ENCODE measurements at places on chromosomes 6 and 20.

- DNase-seq, result no peak
These were observed 2.7 kb downstream of the KCNB1 start for GRCh38 chr20:49479785-49480184.

GRCh38 chr20:47453167-47453782 lies 48.4 kb upstream of the NCOA3 start:
- DNase-seq, result no peak

- no peak for DNase-seq
These were observed 46.3 kb upstream of the CD93 start for GRCh38 chr20:23132293-23132929.

DNA sequence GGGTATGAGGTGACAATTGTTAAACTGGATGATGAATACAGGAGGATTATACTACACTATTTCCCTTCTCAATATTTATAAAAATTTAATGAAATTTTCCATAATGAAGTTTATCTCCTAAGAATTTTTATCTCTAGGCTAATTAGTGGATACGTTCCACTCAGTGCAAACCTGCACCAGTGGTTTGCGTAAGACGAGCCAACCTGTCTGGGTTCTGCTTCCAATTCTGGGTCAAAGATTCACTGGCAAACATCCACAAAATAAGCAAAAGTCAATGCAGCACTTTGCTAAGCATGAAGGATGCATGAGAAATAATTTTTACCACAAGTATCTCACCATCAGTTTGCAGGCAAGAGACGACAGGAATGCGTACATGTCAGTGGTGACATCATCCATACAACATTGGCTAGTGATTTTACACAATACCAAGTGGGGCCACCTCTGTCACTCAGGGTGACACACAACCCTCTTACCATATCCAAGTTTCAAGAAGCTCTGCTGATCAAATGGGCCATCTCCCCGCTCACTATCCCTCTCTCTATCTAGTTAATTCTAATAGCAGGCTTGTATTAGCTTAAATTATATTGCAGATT lies 51.7 kb downstream of the FAM50B start:
- DNase-seq, result no peak

DNA sequence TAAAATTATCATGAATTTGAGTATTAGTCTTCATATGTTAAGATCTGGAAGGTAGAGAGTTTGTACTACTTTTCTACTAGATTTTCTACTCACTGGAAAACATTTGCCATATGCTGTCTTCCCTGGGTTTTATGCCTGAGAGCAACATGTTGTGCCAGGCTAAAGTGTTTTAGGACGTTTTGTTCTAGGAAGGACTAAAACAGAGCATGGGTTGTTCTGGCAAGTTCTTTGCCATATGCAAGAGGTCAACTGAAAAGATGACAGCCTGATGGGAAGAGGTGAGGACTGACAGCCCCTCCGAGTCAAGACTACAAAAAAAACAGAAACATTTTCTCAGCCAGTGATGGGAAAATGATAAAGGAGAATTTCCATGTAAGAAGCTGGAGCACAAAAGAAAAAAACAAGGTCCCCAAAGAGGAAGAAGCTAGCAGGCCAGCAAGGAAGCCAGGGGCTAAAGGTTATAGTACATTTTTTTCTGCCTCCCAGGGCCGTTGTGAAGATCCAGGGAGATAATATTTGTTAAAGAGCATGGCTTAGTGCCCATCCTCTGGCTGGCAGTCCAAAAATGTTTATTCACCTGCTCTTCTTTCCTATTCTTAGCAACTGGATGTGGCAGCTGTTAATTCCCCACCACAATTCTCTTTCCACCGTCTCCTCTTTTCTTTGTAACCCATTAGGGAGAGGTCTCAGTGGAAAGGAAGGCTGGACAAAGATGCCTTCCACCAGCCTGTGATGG lies 7.8 kb downstream of the SCGN start:
- no peak for DNase-seq

DNA sequence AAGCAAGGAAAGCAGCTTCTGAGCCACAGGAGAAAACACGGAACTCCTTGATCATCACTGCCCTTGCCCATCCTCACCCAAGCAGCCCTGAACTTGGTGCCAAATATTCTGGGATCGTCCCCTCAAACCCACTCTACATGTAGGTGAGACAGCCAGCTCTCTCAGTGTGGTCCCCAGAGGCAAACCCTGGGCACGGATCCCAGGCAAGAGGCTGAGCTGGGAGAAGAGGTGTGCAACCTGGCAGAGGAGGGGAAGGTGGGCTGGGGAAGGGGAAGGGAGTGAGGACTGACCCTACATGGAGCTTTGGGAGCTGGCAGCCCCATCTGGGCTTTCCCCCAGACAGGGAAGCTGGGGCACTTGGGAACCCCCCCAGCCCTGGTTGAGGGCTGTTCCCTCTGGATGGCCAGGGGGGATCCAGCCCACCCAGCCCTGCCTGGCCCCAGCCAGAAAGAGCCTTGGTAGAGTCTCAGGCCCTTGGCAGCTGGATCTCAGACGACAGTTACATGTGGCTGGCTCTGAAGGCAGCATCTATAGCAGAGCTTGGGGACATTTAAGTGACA lies 186.2 kb upstream of the CST7 start:
- no peak for DNase-seq

- DNase-seq, result no peak
These were observed 1021.6 kb upstream of the MAP3K7 start for GRCh38 chr6:91608428-91608827.

- DNase-seq, result no peak
These were observed 149.7 kb upstream of the SGK1 start for GRCh38 chr6:134467620-134468019.

DNA sequence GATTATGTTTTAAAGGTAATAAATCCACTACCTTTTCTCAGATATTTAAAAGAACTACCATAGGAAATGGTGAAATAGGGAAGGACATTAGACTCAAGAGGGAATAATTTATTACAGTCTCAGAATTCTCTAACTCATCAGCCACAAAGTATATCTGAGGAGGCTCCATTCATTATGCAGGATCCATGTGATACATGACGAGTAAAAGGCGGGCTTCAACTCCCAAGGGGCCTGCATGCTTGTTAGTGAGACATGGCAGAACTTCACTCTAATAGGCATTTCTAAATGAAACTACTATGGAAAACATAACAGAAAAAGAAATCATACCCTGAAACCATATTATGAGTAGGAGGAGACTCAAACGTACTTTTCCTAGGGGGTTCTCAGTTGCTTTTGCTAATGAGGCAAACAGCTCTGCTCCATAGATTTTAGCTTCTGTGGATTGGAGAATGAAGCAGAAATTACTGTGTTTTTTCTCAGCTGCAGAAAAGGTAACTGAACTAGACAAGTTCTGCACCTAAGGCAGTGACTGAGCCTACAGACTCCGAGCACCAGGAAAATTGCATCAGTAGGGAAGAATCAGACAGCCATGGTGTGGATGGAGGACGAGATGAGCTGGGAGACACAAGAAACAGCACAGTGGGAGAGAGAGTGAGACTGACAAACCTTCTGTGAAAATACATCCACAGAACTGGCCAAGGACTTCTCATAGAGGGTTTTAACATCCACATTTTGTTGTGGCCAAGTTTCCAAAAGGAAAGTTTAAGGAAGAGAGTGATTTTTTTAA lies 254.6 kb upstream of the PRDM1 start:
- DNase-seq, result no peak

GRCh38 chr6:33862536-33862935 lies 58.7 kb upstream of the MLN start:
- DNase-seq, result no peak

GRCh38 chr20:16472045-16472872 lies 101.0 kb downstream of the KIF16B start:
- DNase-seq, result no peak

GRCh38 chr20:35776513-35777101 lies 4.8 kb downstream of the PHF20 start:
- DNase-seq, result no peak

DNA sequence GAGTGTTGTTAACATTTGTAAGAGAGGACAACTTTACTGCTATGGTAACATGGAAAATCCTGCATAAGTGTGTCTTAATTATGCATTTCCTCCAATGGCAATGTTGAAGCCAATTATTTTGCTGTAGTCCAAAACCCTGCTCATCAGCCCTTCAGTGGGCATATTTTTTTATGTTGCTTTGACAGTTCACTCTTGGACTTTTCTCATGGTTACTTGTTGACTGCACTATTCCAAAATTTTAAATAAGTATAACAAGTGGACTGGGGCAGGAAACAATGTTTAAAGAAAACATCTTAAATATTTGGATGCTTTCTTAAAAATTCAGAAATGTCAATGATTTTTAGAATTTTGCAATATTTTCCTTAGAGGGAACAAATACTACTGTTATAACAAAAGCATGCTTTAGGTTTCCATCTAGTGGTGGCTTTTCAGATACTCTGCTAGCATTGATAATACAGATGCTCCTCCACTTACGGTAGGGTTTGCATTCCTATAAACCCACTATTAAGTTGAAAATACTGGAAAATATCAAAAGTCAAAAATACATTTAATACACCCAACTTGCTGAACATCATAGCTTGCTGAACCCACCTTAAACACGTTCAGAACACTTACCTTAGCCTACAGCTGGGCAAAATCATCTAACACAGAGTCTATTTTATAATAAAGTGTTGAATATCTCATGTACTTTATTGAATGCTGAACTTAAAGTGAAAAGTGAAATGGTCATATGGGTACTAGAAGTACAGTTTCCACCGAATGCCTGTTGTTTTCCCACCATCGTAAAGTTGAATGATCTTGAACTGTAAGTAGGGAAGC lies 86.4 kb downstream of the ADGRG6 start:
- DNase-seq, result no peak

DNA sequence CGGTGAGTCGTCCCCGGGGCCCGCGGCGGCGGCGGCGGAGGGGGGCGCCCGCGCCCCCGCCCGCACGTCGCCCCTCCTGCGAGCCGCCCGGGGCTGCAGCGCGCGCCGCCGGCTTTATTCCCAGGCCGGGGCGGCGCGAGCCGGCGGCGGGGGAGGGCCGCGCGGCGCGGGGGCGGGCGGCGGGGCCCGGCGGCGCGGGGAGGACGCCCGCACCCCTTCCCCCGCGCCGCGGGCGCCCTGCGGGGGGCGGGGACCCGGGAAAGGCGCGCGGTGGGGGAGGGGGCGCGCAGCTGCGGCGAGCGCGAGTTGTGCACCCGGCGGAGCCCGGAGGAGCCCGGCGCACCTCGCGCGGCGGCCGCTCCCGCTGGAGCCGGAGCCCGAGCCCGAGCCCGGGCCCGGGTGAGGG lies 646 bp downstream of the HMGA1 start:
- DNase-seq, result no peak

DNA sequence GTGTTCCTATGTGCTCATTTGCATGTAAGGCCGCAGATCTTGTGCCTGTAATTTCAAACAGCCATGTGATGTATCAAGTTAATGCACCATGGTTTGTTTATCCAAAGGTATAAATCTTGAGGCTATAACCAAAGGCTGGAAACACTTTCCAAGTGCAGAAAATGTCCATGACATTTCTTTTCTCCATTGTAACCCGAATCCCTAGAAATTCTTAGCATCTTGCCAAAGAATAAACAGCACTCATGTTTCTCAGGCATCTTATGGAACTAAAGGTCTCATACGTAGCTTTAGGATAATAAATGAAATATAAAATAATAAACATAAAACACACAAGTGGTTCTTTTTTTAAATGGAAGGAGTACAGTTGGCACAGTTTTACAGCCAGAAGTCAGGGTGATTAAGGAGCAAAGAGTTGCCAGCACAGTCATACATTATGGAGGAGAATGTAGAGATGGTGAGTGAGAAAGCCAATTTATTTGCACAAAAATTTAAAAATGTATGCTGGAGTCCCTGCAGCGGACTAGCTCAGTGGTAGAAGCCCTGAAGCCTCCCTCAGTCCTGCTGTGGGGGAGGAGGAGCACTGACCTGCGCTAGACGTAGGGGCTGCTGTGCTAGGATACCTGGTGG lies 18.0 kb downstream of the CDH26 start:
- DNase-seq, result no peak

- DNase-seq, result no peak
These were observed 103.6 kb downstream of the ZMYND8 start for GRCh38 chr20:47252879-47253307.

GRCh38 chr6:53495506-53496499 lies 49.1 kb downstream of the GCLC start:
- no peak for DNase-seq

GRCh38 chr6:35230498-35230897 lies 16.7 kb downstream of the SCUBE3 start:
- no peak for DNase-seq

- no peak for DNase-seq
These were observed 16.3 kb downstream of the ACSS2 start for GRCh38 chr20:34892671-34893070.

- DNase-seq, result no peak
These were observed 108.3 kb downstream of the UBE3D start for GRCh38 chr6:82957171-82957867.

- DNase-seq, result no peak
These were observed at the start of gene PKHD1 for GRCh38 chr6:52087498-52087999. Gene PKHD1, minus strand, starts transcription at chr6:52087613. Its CDS starts 2,680 bp downstream, at chr6:52084933.

DNA sequence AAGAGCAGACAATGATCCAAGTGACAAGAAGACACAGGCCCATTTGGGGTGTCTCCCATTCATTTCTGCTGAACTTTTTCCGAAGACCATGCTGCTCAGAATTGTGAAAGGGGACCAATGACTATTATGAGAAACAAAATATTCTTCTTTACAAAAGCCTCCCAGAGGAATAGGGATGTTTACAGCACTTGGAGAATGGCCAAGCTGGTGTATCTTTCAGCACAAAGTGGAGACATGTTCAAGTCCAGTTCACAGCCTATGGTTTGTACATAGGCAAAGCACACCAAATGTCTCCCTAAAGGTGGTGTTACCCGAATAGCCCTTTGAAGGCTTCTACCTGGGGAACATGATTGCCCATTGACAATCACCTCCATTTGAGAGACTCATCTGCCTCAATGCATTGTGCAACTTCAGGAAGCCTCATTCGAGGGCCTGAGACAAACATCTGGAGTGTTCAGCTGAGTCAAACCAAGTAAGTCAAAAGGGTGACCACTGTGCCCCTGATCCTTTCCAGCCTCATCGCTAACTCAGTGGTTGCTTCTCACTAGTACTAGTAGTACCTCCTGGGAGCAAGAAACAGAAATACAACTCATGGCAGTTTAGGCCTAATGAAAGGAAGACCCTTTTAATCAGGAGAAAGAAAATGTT lies 451.0 kb upstream of the MARCKS start:
- DNase-seq, result no peak

GRCh38 chr6:42084889-42085288 lies 34.6 kb downstream of the TAF8 start:
- DNase-seq, result no peak

GRCh38 chr6:132853059-132853458 lies 38.7 kb downstream of the RPS12 start:
- no peak for DNase-seq

- DNase-seq, result no peak
These were observed 294.2 kb upstream of the TCF21 start for GRCh38 chr6:133594652-133595110.

DNA sequence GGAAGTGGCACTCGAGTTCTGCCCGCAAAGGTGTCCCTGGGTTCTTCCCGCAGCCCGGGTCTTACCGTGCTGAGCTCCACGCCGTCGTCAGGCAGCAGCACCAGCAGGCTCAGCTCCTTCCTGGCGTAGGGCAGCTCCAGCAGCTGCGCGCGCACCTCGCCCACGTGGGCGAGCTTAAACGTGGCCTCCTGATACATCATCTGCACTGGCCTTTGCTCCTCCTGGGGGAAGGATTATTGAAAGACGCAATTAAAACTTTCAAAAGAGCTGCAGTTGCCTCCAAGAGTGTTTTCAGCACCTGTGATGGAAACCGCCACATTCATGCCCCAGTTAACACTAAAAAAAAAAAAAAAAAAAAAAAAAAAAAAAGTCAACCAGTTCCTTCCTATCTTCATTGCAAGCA lies 11.3 kb downstream of the SERPINB9 start:
- no peak for DNase-seq

GRCh38 chr6:105869835-105870440 lies 216.2 kb upstream of the PRDM1 start:
- no peak for DNase-seq

- no peak for DNase-seq
These were observed 318.5 kb downstream of the QKI start for GRCh38 chr6:163733061-163733460.

Measured in stimulated activated CD8-positive, alpha-beta memory T cell treated with anti-CD3 and anti-CD28 coated beads, Interleukin-4, amount 100 ng/mL, for 4 hours (primary cell).